ENCODE measurements at places on chromosomes 1 and 21.

DNA sequence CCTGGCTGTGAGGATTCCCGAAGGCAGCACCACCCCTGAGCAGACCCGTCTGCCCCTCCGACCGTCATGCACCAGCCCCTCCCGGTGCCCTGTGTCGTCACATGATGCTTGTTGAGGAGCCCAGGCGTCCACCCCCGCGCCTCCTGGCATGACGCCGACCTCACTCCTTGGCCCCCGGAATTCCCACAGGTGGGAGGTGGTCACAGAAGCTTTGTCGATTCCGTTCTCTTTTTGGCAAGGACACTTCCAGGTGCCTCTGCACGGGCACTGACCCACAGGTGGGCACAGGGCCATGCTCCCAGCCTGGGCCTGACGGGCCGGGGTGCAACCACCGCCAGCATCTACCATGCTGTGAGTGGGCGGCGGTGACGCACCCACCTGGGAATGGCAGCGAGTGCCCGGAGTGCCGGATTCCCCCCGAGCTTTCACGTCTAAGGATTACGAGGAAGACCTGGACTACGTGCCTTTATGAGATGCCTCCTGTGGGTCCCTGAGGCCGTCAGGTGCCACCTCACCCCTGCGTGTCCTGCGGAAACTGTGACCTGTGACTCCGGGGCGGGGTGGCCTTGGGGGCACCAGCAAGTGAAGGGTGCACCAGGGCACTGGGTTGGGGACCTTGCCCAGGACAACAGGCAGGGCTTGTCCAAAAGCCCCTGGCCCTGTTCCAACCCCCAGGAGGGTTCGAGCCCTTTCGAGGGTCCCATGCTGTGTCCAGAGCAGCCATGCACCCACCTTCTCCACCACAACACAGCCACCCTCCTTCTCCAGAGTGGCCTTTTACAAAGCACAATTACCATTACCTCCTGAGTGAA is 31.4 kb upstream of the COL6A1 start:
- DNase-seq = no peak

DNA sequence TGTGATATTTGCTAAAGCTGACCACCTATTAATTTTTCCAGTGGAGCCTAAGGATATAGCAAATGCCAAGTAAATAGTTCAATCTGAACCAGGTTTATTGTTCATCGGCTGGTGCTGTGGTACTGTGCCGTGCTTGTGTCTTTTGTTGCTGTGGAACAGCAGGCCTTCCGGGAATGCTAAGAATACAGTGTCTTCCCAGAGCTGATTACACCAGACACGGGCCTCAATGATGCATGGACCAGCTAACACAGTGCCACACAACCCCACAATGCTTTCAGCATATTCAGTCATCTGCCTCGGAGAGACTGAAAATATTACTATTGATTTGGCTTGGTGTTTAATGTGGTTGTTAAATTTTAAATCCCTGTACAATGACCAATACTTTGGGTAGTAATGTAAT is 415.4 kb downstream of the PTBP2 start:
- DNase-seq = no peak

GRCh38 chr1:167082511-167083027 is 7.6 kb downstream of the GPA33 start:
- DNase-seq = no peak

DNA sequence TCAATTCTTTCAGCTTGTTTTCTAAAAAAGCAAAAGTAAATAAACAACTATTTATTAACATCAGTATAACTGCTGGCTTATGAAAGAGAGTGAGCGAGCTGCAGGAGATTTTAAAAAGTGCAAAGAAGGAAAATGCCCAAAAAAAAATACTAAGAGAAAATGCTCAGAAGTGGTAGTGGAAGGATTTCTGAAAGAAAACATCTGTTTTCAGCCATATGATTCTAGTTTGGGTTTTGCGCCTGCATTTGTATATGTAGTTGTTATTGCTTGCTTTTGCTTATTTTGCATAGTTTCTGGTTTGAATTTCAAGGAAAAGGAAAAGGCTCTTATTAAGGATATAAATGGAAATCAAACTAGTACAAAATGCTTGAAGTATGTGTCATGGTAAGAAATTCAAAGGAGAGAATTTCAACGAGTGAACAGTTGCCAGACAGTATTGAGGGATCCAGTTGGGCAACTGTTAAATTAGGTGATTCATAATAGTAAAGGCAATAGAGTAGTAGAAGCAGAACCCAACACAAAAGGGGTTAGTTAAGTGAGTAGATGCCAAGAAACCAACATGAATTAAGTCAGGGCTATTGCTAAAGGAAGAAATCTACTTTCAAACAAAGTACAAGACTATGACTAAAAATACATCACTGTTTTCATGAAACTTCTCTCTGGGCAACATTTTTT is 1.2 kb downstream of the GBP5 start:
- DNase-seq = peak; percentile 88

DNA sequence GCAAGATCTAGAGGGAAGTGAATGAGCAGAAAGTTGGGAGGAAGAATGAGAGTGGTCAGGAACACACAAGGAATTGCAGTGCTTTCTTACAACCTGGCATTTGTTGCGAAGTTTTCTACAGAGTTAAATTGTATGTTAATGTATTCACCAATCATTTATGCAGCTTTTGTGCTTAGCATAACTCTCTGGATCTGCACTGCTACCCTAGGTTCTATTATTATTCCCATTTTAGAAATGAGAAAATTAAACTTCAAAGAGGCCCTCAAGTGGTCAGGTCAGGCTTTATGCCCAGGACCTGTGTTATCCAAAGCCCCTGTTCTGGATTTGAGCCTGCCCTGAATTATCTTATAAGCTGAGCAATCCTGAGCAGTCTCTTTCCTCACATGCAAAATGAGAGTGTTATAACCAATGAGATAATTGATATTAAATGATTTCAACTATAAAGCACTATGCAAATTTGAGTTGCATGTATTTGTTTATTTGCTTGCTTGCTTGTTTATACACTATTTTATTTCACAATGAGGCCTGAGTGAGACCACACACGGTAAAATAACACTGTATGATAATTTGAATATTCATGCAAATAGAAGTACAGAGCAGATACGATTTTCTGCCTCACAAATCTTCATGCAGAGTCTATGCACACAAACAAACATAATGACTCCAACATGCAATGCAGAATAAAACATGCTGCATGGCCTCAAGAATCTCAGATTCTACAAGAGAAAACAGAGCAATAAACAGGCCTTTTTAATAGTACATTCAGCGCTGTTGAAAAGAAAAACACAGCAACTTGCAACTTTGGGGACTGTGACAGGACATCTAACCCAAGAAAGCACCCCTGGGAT is 323.0 kb downstream of the PLPP3 start:
- no peak for DNase-seq

DNA sequence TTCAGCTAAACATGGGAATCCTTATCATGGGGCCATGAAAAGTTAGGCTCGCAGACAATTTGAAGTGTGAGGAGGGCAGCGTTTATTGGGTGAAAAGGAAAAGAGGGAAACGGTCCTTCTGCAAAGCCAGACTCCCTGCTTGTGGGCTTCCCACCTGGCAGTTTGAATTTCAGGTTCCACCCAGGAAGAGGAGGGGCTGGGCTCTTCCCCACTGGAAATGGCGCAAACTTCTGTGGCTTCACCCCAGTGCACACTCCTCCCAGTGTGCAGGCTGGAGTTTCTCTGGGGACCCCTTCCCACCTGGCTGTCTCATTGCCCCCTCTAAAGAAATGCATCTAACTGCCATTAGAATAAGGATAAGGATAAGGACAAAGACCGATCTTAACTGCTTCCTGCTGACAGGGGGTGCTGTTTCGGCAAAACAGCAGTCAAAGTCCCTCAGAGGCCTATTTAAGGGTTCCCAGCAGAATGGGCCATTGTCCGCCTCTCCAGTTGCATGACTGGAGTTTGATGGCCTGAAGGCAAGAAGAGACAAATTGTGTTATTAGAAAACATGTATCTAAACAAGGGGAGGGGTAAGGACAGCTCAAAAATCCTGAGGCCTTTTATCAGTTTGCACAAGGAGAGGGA is 20.4 kb downstream of the AIM2 start:
- peak; percentile 13 for DNase-seq

Data from fibroblast of pulmonary artery (primary cell).